Iris pigment epithelial cell (primary cell): ENCODE measurements at places on chromosomes 2 and 18.

DNA sequence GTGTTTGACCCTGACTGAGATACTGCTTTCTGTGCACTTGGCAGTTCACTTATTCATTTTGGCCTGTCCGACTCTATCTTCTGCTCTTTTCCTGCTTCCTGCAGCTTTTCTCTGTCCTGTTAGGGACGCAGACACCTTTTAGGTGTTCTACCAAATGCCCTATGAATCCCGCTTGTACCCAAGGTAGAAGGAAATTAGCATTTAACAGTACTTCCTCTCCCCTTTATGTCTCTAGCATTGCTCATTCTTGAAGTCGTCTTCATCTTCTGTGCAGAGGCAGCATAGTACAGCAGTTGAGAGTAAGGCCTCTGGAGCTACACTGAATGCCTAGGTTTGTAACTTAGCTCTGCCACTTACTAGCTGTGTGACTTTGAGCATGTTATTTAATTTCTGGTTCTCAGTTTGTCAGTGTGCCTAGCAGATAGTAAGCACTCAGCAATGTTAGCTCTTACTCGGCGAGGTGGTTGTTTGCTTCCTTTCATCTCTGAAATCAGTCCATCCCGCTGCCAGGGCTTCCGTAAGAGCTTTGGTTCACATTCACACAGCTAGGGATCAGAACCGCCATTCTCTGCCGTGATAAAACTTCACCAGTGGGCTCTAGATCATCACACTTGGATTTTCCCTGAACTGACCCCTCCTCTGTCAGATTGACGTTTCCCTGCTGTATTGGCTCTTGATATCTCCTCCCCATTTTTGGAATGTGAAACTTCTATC lies 1.4 kb downstream of the CCT7 start:
- DNase-seq, result no peak

- DNase-seq, result no peak
Observed at GRCh38 chr2:195945056-195945455, 123.6 kb downstream of the DNAH7 start.

DNA sequence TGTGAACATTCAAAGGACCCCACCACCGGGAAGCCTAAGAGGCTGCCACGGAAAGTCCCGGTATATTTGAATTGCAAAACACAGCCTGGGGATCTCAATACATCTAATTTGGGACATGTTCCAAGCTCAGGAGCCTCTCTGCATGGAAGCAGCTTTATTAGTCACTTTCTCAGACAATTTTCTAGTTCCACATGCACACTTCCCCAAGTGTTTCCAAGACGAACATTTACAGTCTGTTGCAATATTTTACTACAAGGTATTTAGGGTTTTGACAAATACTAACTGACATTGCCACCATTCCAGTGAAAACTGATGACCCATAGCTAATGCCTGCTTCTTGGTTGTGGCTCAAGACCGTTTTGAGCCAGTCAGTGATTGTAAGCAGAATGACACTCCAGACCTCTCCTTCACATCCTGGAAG lies 145.3 kb downstream of the NCKAP5 start:
- DNase-seq, result peak; percentile 79

DNA sequence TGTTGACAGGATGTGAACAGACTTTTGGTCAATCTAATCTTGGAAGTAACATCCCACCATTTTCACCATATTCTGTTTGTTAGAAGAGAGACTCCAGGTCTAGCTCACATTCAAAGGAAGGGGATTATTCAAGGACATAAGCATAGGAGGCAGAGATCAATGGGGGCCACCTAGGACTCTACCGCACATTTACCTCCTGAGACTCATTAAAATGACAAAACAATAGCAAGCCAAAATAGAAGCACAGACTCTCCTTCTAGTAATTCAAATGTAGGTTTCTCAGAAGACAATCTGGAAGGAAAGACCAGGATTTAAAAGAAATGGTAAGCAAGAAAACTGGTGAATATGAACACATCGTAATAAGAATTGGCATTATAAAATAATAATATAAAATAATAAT lies 156.4 kb upstream of the KYNU start:
- no peak for DNase-seq

- DNase-seq, result no peak
Observed at GRCh38 chr2:163324677-163325076, 411.1 kb downstream of the FIGN start.

DNA sequence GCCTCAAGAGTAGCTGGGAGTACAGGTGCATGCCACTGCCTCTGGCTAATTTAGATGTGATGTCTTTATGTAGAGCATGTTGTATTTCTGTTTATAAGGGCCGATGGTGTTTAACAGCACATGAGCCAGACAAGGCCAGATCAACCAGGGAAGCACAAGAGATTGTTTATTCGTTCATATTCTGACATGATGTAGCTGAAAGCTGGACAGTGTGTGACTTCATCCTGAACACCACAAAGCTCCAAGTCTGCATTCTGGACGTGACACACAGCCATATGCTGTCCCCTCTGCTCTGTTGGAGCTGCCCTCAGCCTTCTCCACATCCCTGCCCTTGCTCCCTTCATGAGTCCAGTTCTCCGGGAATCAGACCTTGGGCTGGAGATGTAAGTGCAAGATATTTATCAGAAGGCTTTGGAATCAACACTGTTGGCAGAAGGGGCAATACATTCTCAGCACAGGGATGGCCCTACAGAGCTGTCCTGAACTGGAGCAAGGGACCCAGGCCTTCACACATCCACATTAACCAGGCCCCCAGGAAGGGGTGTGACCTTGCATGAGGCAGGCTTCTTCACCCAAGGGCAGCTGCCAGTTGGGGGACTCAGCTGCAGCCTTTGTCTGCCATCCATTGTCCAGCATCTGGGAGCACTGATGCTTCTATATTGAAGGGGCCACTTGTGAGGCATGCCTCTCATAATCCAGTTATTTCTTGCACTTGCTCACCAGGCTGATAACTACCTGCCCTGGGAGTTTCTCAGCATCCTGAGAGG lies 38.5 kb downstream of the EDAR start:
- DNase-seq, result no peak

GRCh38 chr18:24446453-24446852 lies 14.0 kb upstream of the HRH4 start:
- no peak for DNase-seq

GRCh38 chr2:211942153-211942552 lies 596.4 kb downstream of the ERBB4 start:
- no peak for DNase-seq

GRCh38 chr2:80378-80777 lies 34.1 kb upstream of the FAM110C start:
- DNase-seq, result no peak

DNA sequence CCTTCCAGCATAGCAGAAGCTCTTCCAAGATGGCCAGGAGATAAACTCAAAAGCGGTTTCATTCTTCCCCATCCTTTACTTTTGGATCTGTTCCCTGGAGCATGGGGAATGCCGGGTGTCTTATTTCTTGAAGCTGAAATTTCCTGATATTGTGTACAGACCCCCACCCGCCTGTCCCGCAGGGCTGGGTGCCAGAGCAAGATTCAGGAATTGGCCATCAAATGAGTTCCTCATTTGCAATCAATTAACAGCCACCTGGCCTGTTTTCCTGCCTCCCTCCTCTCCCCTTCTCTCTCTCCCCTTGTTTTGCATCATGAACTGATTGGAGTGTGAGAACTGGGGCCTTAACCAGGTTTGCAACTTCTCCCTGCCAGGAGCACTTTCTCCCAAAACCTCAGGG lies 202.1 kb downstream of the SH3RF3 start:
- no peak for DNase-seq

- DNase-seq, result no peak
Observed at GRCh38 chr2:6770006-6770405, 95.7 kb downstream of the CMPK2 start.

- no peak for DNase-seq
Observed at GRCh38 chr2:177629357-177630024, 236.9 kb downstream of the AGPS start.

DNA sequence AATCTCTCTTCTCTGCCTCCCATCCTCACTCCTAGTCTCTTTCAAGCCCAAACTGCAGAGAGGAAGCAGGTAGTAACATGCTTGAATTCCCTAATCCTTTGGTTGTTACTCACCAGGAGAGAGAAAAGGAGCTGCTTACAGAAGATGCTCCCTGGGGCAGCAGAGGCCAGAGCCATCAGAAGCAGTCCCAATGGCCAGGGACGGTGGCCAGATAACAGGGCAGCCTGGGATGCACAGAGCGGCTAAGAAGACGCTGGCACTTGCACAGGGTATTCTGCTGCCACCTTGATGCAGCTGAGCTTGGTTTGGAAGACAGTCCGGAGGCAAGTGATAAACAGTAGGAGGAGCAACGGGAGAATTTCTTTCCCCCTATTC lies 250 bp downstream of the DSC1 start:
- DNase-seq, result no peak

DNA sequence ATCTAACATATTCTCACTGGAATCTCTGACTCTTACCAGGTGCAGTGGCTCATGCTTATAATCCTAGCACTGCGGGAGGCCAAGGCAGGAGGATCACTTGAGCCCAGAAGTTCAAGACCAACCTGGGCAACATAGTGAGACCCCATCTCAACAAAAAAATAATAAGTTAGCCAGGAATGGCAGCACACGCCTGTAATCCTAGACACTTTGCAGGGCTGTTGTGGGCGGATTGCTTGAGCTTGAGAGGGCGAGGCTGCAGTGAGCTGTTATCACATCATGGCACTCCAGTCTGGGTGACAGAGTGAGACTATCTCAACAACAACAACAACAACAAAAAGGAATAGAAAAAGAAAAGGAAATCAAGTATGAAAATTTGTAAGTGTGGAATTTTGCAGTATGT lies 306.5 kb upstream of the CYP26B1 start:
- DNase-seq, result no peak

DNA sequence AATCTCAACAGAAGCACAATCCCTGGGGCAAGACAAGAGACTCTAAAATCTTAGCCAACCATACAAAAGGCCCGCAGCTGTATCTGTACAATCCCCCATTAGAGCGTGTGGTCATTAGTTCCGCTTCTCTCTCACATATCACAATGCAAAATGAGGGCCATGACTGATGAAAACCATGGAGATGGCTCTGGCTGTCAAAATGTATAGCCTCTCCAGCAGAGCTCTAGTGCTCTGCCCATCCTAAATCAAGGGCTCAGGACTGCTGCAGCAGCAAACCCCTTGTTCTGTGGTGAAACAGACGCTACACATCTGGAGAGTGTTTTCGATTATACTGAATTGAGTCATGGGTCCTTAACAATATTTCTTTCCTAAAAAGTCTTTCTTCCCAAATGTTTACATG lies 221.0 kb downstream of the PID1 start:
- DNase-seq, result no peak

GRCh38 chr2:197782126-197782525 lies 3.0 kb downstream of the BOLL start:
- no peak for DNase-seq

- DNase-seq, result no peak
Observed at GRCh38 chr2:99857867-99858444, 284.4 kb downstream of the AFF3 start.

DNA sequence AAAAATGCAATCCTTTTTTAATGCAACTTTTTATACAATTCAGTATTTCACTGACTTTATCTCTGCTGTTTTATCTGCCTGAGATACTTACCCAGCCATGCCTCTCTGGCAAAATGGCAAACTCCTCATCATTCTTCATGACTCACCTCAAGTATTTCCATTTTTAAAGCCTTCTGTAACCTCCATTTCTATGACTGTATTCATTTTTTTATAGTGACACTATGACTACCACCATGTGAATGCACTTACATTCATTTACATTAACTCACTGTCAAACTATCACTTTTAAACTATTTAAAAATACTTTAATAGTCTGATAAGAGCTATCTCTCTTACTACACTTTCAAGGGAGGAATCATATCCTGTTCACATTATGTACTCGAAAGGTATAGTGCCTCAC lies 99.4 kb upstream of the SCN7A start:
- DNase-seq, result peak; percentile 89

GRCh38 chr2:240519396-240520129 lies 38.2 kb downstream of the ANKMY1 start:
- peak; percentile 65 for DNase-seq

- DNase-seq, result no peak
Observed at GRCh38 chr2:207039225-207039624, 99.9 kb downstream of the CPO start.

- peak; percentile 75 for DNase-seq
Observed at GRCh38 chr2:45045706-45046105, 36.5 kb upstream of the SIX2 start.

- DNase-seq, result peak; percentile 85
Observed at GRCh38 chr2:55112229-55113031, 62.2 kb upstream of the RTN4 start.

GRCh38 chr2:149827585-149828126 lies 240.1 kb upstream of the MMADHC start:
- DNase-seq, result no peak

DNA sequence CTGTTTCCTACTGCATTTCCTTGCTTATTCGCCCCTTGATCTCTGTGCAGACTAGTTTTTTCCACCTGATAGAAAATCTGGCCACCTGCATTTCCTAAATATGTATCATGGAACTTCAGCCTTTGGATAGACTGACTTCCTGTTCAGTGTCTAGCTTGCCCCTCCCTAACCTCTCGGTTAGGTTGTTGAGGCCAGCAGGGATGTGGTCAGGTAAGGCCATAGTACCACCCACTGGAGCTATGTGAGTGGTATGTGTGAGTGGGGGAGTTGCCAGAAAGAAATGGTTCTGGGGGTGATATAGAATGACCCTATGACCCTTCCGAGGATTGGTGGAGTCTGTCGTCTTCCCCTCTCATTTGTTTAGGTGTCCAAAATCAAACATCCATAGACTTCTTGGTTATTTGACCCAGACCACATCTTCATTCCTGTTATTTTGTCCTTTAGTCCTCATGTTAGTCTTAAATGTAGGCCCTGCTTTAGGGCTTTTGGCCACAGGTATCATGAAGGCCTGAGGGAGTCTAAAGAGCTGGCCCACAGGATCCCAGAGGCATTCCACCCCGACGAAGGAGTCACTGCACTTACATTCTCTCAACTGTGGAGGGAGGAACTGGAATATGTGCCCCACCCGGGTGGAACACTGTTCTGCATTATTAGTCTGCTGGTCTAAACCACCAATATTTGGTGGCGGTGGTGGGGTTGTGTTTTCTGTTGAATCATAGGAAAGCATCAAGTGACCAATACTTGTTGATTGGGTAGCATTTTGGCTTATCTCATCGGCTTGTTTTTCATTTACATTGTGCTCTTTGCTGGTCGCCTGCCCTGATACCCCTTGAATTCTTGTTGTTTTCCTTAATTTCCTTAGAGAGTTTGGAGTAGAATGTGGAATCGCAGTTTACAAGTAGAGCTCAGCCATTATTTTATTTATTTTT lies 21.9 kb downstream of the CAB39 start:
- DNase-seq, result no peak

GRCh38 chr2:2158915-2159314 lies 172.2 kb downstream of the MYT1L start:
- DNase-seq, result no peak
